ENCODE measurements at places on chromosomes 11 and 22.
A peak's percentile ranks its signal among the peaks of the same experiment; 100 is the strongest.

DNA sequence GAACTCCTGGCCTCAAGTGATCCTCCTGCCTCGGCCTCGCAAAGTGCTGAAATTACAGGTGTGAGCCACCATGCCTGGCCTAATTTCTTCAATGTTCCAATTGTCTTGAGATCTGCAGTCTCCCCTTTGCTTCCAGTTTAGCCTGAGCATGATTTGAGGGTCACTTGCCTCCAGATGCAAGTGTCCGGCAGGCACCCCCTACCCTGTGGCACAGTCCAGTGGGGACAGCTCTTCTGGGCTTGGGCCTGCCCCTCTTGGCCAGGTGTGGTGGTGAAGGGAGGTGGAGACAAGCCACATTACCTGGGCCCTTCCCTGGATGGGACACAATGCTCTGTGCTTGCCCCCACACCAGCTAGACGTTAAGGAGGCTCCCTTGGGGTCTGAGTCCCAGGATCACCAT is 21.3 kb upstream of the CACNG2 start:
- no peak for DNase-seq

- DNase-seq = peak; percentile 89
Observed at GRCh38 chr11:9273376-9274336, 8.5 kb upstream of the DENND5A start.

- DNase-seq = peak; percentile 91
Observed at GRCh38 chr22:33605221-33605620, 315.1 kb downstream of the LARGE1 start.

- DNase-seq = no peak
Observed at GRCh38 chr11:27553186-27553585, 46.6 kb upstream of the LIN7C start.

DNA sequence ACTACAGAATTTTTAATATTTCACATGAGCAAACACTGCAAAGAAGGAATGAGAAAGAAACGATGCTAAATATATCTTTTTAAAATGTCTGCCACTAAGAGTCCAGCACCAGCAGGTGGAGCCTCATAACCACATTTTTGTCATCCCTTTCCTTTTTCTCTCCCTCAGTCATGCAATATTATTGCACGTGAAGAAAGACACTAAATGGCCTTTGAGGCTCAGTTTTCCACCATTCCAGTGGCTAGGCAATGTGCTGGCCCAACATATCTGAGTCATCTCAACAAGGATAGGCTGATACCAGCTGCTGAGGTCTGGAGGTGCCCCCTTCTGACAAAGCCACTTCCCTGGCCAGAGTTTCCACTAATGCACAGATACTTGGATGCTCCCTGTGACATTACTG is 1.8 kb downstream of the ALKBH8 start:
- peak; percentile 74 for DNase-seq

DNA sequence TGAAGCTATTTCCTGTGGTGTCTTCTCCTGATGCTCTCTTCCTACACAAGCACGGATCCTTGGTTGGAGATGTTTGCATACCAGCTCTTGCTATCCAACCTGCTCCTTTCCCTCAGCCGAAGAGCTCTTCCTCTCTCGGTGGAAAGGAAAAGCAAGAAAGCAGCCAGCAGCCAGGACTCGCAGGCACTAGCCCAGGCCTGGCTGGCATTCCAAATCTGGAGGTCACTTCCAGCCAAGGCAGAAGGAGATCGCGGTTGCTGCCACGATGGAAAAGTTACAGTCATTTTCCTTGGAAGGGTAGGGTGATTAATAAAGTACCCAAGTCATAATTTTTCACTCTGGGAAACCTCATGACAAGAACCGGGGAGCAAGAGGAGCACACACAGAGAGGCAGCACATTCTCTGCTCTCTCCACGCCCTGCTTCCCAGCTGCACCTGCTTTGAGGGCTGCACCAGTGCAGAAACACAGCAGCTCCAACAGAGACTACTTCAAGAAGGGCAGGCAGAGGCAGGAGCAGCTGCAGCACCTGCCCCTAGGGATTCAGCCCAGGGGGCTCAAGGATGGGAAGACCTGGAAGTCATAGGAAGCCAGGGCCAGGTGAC is 399.3 kb downstream of the CADM1 start:
- DNase-seq = no peak

- peak; percentile 10 for DNase-seq
Observed at GRCh38 chr22:35039625-35040024, 26.3 kb upstream of the ISX start.

- DNase-seq = peak; percentile 74
Observed at GRCh38 chr11:119709638-119710346, 19.2 kb downstream of the NECTIN1 start.

- DNase-seq = peak; percentile 4
Observed at GRCh38 chr22:37154925-37155712, 5.4 kb upstream of the IL2RB start.

DNA sequence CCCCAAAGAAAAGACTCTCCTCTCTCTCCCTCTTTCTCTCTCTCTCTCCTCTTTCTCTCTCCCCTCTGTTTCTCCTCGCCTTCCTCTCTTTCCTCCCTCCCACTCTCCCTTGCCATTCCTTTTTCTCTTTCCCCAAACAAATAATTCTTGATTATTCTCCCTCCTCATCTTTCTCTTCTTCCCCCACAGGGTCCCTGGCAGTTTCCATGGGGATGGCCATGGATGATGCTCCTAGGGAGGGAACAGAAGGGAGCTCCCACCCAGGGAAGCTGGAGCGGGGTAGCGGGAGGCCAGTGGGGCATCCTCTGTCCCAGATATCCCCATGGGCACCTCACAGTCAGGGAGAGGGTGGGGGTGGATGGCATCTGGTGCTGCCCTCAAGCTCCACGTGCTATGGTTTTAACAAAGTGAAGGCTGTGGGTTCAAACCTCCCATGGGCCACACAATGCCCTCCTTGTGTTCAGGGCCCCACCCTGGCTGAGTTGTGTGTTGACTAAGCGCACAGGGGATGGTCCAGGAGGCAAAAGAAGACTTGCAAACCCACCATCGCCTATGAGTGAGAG is 266.4 kb downstream of the BUD13 start:
- no peak for DNase-seq

- DNase-seq = no peak
Observed at GRCh38 chr11:116823031-116823843, at the start of gene APOA4. APOA4 (minus strand) TSS chr11:116823304; CDS start chr11:116823191, 113 bp downstream.

- DNase-seq = no peak
Observed at GRCh38 chr11:45041596-45041995, 90.9 kb upstream of the TP53I11 start.

DNA sequence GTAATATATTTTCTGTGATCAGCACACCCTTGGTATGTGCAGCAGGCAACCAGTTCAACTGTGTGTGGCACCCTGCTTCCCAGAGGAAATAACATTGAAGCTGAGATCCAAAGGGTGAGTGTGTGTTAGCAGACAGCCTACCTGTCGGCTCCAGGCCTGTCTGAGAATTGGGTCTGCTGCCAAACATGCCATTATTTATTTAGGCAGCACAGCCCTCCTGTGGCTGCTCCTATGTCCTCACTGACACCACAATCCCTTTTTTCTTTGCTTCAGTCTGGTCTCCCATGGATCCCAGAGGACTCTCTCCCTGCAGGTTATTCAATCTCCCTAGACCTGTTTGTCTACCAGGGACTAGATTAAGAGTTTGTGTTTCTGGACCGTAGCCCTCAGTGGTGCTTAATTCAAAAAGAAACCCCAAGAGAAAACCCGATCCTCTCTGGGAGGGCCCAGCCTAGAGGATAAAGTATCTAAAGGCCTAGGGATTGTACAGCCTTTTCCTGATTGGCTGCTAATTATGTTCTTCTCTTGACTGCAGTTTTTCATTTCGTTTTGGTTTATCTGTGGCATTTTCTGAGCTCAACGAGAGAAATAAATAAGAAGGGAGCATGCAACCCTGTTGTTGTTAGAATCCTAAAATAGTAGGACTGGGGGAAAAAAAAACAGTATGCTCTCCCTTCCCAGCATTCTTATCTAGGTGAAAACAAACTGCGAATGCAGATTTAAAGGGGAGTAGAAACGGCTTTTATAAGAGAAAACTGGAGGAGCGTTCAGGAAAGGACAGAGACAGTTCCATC is 24.1 kb downstream of the KCNE3 start:
- no peak for DNase-seq

- DNase-seq = peak; percentile 62
Observed at GRCh38 chr11:31779374-31779791, 31.7 kb downstream of the PAX6 start.

GRCh38 chr11:114293201-114293711 is 2.9 kb upstream of the NNMT start:
- DNase-seq = peak; percentile 40

DNA sequence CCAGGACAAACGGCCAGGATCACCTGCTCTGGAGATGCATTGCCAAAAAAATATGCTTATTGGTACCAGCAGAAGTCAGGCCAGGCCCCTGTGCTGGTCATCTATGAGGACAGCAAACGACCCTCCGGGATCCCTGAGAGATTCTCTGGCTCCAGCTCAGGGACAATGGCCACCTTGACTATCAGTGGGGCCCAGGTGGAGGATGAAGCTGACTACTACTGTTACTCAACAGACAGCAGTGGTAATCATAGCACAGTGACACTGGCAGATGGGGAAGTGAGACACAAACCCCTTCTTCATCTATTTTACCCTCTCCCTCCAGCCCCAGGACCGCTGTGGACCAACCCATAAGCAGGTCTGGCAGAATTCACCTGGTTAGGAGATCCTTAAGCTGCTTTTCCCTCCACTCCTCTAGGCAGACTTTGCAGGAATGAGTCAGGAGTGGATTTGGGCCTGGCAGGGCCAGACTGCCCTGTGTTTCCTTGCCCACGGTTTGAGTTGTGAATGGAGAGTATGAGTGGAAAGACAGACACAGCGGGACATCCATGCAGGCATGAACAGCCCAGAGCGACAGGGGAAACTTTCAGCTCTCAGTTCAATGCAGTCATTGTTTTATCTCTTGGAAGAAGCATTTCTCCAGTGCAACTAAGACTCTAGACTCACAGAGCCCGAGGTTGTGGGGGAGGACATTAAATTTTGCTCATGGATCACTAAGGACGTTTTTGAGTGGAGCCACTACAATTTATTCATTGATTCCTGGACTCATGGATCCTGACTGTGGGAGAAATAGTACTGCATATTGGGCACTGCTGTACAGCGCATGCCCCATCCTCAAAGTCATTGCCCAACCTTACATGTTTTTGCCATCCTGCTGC is 75.3 kb upstream of the IGLL5 start:
- no peak for DNase-seq

DNA sequence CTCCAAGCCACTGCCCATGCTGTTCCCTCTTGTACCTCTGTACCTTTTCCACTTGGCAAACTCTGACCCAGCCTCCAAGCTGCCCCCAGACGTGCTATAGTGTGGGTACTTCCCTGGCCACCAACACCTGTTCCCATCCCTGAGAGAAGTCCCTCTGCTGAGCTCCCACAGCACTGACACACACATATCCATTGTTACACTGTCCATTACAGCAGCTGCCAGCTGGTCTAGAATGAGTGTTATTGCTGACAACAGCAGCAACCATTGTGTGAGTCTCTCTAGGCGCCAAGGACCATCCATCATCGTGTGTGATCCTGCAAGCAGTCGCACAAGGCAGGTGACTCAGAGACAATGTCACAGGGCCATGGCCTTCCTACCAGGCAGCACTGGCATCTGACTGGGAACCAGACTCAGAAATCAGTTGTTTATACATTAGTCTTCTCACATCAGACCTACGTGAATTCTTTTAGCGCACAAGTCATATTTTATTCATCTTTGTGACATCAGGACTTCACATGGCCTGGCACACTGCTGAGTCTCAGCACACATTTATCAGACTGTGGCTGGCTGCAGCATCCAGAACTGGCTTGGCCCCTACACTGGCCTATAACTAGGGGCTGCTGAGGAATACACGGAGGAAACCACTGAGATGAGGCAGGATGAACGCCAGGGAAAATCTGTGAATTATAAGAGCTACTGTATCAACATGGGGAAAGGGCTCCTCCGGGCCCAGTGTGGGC is 56.4 kb downstream of the SGSM3 start:
- peak; percentile 57 for DNase-seq

- DNase-seq = peak; percentile 34
Observed at GRCh38 chr11:110984147-110984546, 261.4 kb upstream of the POU2AF2 start.

DNA sequence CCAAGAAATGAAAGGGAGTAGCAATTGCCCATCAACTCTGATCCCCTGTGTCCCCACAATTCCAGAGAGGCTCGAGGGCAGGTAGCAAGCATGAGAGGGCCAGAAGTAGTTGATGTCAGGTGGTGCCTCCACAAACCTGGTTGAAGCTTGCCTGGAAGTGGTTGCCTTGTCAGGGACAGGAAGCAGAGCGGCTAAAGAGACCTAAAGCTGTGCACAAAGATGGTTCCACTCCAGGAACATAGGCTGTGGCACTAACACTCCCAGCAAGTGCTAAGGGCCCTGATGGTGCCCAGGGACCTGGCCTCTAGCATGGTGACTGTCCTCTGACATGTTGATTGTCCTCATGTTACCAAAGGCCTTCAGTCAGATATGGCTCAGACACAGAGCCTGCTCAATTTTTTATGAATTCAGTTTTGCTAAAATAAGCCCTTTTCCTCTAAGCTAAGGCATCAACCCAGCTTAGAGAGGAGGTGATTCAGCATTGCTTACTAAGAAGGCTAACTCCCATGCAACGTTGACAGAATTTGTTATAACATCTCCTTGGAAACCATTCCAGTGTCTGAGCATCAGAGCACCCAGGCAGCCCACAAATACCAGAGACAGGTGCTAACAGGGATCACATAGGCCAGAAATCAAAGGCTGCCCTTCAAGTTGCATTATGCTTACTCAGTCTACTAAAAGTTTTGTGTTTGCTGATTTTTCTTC is 196.3 kb upstream of the ARHGAP20 start:
- DNase-seq = peak; percentile 69

GRCh38 chr22:29784451-29785361 is 17.5 kb downstream of the UQCR10 start:
- DNase-seq = peak; percentile 55

- DNase-seq = no peak
Observed at GRCh38 chr11:40118780-40119179, 1340.7 kb downstream of the LRRC4C start.

GRCh38 chr11:114166897-114167323 is 107.4 kb downstream of the ZBTB16 start:
- DNase-seq = peak; percentile 91

DNA sequence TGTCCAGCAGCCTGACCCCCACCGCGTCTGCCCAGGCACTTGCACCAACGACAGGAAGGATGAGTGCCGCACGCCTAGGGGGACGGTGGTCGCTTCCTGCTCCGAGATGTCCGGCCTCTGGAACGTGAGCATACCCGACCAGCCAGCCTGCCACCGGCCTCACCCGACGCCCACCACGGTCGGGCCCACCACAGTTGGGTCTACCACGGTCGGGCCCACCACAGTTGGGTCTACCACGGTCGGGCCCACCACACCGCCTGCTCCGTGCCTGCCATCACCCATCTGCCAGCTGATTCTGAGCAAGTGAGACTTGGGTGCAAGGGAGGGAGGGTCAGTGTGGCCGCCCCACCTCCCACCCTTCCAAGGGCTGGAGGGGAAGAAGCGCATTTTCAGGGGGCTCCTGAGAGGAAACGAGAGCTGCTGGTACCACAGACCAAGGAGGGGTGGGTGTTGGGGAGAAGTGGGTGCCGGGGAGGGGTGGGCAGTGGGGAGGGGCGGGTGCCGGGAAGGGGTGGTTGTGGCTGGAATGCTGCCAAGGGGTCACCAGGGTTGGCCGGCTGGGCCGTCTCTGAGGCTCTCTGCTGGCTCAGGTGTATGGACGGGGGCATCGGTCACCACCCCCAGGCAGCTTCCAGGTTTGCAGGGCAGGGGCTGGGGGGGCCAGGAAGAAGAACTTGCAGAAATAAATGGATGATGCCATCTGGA is 27.7 kb upstream of the MUC5B start:
- no peak for DNase-seq
